ENCODE measurements at places on chromosomes 7 and 10.

GRCh38 chr10:36531621-36532020, 593.8 kb upstream of the ANKRD30A start:
- no peak for DNase-seq

GRCh38 chr10:59829024-59829423, 75.8 kb upstream of the MRLN start:
- DNase-seq: no peak

GRCh38 chr10:517872-518475, 171.5 kb downstream of the DIP2C start:
- no peak for DNase-seq

DNA sequence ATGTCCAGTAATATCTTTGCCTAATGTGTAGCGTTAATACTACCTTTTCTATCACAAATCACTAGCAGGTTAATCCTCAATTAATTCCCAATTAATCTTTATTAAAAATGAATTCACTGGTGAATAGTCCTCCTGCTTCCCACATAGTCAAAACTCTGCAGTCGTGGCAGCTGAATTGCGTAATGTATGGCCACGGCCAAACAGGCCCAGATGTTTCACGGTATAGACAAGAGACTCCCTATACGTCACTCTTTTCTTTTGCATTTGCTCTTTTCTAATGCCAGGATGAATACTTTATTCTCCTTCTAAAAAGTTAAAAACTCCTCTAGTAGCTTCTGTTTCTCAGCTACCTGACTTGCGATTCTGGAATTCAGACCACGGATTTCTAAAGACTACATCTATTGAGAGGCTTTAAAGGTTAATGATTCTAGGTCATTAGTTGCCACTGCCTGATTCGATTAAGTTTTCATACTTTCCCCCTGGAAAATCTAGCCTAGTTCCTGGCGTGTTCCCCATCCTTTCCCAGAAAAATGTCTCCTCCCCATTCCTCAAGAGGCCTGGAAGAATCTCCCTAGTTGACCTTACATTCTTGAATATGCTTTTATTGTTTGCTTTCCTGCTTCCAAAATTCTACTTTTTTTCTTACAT, 16.9 kb downstream of the MEOX2 start:
- peak; percentile 8 for DNase-seq

DNA sequence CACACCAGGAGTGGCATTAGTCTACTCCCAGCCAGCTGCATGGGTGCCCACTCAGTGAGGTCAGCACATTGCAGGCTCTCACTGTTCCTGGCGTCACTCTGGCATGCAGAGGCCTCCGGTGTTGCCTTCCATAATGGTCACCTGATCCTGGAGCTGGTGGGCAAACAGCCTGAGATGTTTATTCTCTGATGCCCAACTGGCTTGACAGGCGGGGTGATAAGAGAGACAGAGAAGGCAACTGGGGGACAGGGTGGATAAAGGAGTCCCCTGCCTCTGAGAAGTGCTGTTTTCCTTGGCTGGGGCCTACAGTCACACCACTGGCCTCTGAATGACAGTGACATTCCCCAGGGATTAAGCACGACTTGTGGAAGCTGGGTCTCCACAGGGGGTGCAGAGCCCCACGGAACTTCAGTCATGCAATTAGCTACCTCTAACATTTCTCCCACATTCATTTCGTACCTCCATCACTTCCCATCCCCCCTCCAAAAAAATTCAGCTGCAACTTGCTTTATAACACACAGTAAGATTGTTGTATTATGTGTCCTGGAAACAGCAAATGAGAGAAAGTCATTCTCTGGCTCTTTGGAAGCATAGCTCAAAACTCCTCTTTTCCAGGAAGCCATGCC, 7.1 kb upstream of the RBM20 start:
- no peak for DNase-seq

DNA sequence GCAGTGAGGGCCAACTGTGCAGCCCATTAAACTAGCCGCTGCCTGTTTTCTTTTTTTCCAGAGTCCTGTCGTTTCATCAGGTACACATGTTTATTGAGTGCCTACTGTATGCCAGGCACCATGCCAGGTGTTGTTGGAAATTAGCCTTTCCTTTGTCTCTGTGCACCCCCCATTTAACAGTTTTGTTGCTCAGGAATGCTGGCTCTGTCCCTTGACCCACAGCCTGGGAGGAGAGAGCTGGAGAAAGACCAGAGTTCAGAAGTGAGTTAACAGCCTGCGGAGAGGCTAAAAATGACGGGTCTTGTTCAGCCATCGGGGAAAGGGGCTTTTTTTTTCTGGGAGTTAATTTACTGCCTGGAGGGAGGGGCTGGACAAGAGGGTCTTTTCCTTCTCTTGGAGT, 1.3 kb downstream of the LRMDA start:
- no peak for DNase-seq

- no peak for DNase-seq
These were observed 147.9 kb downstream of the PARD3 start for GRCh38 chr10:34667177-34667576.

- DNase-seq: no peak
These were observed 40.9 kb downstream of the FHIP2A start for GRCh38 chr10:114862456-114862855.

DNA sequence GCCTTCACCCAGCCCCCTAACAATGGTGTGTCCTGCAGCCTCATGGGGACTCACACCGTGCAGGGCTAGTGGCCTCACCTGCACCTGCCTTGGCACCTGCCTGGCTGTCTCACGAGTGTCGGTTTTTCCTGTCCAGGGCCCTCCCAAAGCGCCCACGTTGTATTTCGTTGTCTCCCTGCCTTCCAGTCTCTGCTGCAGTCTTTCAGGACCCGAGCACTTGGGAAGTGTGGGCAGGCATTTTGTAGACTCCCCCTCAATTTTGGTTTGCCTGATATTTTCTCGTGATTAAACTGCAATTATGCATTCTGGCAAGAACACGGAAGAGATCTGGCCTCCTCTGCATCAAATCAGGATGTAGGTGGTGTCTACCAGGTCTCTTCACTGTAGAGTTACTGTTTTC, 17.9 kb downstream of the BNIP3 start:
- DNase-seq: no peak

DNA sequence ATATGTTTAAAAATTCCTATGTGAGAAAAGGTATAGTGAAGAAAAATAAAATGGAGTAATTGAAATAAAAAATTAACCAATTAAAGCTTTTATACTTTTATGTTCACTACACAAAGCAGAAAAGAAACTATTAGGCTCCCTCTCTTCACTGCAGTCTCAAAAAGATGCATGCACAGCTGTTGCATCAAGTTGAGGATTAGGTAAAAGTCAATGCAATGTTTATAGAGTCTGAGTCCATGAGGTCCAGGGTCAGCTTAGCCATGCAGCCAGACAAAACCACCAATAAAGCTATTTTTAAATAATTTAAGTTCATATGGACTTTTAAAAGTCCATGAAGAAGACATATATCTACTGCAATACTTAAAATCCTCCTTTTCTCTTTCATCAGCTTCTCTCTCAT, 31.1 kb upstream of the ING3 start:
- DNase-seq: no peak

DNA sequence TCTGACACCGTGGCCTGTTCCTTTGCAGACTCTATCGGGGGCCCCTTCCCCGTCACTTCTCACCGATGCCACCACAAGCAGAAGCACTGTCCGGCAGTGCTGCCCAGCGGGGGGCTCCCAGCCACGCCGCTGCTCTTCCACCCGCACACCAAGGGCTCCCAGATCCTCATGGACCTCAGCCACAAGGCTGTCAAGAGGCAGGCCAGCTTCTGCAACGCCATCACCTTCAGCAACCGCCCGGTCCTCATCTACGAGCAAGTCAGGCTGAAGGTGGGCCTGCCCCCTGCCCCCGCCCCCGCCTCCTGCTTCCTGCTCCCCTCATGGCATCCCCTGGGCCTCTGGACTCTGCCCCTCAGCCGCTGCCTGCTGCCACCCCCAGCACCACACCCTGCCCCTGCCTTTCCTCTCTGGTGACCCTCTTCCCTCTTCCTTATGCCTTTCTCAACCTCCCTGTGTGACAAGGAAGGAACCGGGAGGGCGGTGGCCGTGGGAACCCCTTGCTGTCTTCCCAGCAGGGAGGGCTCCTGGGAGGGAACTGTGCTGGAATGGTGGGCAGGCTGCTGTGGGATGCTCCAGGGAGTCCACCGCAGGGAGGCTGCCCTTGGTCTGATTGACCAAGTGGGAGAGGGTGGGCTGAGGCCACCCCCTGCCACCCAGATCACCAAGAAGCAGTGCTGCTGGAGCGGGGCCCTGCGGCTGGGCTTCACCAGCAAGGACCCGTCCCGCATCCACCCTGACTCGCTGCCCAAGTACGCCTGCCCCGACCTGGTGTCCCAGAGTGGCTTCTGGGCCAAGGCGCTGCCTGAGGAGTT, 77.5 kb downstream of the NEURL1 start:
- no peak for DNase-seq
